Prostate gland (tissue), 2 donors: ENCODE measurements at places on chromosomes 1 and 21.
A peak's percentile ranks its signal among the peaks of the same experiment; 100 is the strongest.

DNA sequence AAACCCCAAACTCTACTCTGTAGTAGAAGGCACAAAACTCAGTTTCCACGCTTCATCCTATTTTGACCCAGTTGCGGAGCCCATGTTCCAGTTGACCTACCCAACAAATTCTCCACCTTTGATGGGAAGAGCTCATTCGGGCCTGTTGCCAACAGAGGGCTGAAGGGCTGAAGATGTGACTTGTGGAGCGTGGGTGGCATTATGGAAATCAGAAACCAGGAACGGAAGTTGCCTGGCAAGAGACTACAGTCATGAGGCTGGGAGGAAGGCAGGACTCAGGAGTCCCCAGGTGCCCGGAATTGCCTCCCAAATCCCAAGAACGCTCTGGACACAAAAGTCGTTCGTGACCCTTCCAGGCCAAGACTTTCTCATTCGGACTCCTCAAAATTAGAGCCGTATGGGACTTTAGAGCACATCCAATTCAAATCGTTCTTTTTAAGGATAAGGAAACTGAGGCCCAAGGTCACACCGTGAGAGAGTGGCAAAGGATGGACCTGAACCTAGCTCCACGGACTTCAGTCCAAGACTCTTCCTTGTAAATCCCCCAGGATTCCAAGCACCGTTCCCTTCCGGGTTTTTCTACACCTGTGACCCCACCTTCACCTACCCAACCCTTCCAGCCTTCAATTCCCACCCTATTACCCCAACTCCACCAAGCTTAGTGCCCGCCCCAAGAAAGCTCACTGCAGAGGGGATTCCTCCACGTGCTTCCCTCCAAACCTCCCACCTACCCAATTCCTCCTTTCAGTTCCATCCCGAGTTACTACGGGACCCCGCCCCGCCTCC lies 739 bp downstream of the SMG5 start:
- H3K27me3 ChIP-seq, result no peaks in the 10 kb centered on the region
- peak overlapping the region; percentile 95 for H3K4me3 ChIP-seq
- peaks cover 3% of the 10 kb centered on the region for H3K36me3 ChIP-seq
- no peaks in the 10 kb centered on the region for H3K4me1 ChIP-seq

GRCh38 chr1:38134294-38134755 lies 87.7 kb upstream of the POU3F1 start:
- H3K36me3 ChIP-seq, result no peaks in the 10 kb centered on the region
- no peaks in the 10 kb centered on the region for H3K27me3 ChIP-seq
- no peak overlapping the region for H3K27ac ChIP-seq
- no peak for DNase-seq
- H3K4me3 ChIP-seq, result no peak overlapping the region

DNA sequence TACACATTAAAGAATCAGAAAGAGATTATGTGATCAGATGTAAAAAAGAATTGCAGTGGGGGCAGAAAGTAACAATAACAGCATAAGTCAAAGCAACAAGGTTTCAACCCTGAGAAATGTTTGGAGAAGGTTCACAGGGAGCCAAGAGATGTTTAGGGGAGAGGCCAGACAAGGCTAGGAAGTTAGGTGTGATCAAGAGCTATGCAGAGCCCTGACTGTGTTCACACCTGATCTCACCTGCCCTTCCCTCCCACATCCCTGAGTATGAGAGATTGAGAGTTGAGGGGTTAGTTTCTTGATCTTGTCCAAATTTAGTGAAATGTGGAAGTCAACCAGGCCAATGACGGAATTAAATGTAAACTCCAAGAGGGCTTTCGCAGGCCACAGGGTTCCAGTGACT lies 10.2 kb downstream of the PTPN14 start:
- H3K27me3 ChIP-seq, result no peaks in the 10 kb centered on the region
- H3K4me1 ChIP-seq, result no peaks in the 10 kb centered on the region
- H3K4me3 ChIP-seq, result no peak overlapping the region
- no peaks in the 10 kb centered on the region for H3K36me3 ChIP-seq
- no peak overlapping the region for H3K27ac ChIP-seq
- DNase-seq, result no peak

DNA sequence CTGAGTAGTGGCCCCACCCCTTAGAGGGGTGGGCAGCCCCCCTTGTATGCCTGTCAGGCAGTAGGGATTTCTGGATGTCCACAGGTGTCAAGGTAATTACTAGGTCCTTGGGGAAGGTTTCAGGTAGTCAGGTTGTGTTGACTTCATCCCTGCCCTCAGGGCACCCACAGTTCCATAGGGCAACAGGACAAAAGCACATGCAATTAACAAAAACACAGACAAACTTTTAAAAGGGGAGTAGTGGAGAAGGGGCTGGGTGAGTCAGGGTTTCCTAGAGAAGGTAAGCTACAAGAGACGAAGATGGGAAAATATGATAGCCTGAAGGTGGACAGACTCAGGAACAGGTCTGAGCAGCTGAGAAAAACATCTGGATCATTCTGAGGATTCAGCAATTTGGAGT lies 14.1 kb downstream of the KRTCAP2 start:
- no peaks in the 10 kb centered on the region for H3K36me3 ChIP-seq
- H3K4me3 ChIP-seq, result no peak overlapping the region
- no peaks in the 10 kb centered on the region for H3K4me1 ChIP-seq
- no peak for DNase-seq
- no peak overlapping the region for H3K27ac ChIP-seq

DNA sequence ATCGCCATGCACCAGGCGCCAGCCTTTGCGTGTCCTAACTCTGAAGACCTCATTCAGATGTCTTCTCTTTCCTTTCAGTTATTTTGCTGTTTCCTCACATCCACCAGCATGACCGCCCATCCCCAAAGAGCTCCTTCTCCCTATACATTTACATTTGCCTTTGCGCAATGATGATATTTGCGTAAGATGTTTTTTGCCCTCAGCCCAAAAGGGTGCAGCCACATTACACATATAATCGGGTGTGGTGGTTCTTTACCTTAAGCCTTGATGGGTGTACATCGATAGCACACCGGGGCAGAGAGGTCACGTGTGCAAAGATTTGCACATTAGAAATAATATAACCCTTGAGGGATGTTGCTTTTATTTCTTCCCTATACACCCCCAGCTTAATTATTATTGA lies 192.8 kb downstream of the HUNK start:
- no peaks in the 10 kb centered on the region for H3K4me1 ChIP-seq
- H3K27ac ChIP-seq, result no peak overlapping the region
- no peak overlapping the region for H3K4me3 ChIP-seq
- H3K36me3 ChIP-seq, result no peaks in the 10 kb centered on the region
- DNase-seq, result no peak

DNA sequence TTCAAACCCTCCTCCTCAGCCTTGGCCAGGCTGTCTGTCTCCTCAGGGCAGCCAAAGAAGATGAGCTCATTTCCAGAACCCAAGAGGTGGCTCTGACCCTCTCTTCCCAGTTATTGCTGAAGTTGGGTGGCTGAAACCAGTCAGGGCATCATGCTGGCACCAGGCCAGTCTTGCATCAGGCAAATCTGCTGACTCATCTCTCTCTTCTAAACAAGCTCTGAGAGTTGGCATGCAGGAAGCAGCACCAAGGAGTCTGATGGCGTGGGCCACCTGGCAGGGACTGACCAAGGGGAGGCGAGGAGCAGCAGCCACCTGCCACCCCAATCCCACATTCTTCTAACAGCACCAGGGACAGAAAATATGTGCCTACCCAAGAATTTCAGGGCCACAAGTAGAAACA lies 104.8 kb upstream of the ATP1A1 start:
- no peaks in the 10 kb centered on the region for H3K4me1 ChIP-seq
- no peak overlapping the region for H3K4me3 ChIP-seq
- no peak overlapping the region for H3K27ac ChIP-seq
- no peaks in the 10 kb centered on the region for H3K36me3 ChIP-seq
- peak; percentile 80 for DNase-seq
- no peaks in the 10 kb centered on the region for H3K27me3 ChIP-seq

GRCh38 chr1:200037501-200037900 lies 10.0 kb downstream of the NR5A2 start:
- no peak for DNase-seq
- H3K4me3 ChIP-seq, result no peak overlapping the region
- H3K36me3 ChIP-seq, result no peaks in the 10 kb centered on the region

GRCh38 chr21:35349376-35350080 lies 300.4 kb upstream of the RUNX1 start:
- no peaks in the 10 kb centered on the region for H3K4me1 ChIP-seq
- H3K36me3 ChIP-seq, result no peaks in the 10 kb centered on the region
- peak; percentile 15 for DNase-seq
- no peak overlapping the region for H3K4me3 ChIP-seq
- H3K27ac ChIP-seq, result no peak overlapping the region

DNA sequence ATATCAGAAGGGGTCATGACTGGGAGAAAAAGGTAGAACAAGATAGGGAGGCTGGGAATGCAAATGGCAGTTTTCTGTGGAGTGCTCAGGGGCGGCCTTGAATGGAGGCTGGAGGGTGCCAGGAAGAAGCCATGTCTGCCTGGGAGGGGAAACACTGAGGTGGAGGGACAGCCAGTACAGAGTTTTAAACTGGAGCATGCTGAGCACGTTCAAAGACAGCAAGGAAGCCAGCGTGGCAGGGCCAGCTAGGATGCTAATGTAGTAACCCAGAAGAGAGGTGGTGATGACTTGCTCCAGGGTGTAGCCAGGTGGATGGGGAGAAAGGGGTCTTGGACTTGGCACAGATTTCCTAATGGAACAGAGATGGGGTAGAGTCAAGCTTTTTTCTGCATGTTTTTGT lies 445.8 kb upstream of the VAMP3 start:
- no peaks in the 10 kb centered on the region for H3K36me3 ChIP-seq
- no peak overlapping the region for H3K4me3 ChIP-seq
- H3K27ac ChIP-seq, result no peak overlapping the region
- DNase-seq, result no peak
- H3K27me3 ChIP-seq, result no peaks in the 10 kb centered on the region

DNA sequence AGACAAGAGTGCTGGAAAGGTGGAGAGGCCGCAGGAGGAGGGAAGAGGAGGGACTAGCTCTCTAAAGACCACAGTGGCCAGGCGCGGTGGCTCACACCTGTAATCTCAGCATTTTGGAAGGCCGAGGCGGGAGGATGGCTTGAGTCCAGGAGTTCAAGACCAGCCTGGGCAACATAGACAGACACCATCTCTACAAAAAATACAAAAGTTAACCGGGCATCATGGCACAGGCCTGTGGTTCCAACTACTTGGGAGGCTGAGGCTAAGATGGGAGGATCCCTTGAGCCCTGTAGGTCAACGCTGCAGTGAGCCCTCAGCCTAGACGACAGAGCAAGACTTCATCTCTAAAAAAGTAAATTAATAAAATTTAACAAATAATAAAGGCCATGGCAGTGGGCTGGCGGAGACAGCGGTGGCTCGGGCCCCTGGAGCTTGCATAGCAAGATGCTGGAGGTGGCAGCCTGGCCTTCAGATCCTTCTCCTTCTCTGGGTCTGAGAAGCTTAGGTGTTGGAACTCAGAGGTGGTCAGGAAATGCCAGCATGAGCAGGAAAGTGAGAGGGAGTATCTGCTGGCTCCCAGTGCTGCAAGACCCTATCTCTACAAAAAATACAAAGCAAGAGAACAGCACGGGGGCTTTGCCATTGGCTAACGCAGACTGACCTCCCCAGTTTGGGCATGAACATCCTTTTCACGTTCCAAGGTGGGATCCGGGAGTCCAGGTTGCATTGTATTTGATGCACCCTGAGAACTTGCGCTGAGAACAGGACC lies 10.7 kb downstream of the WNT3A start:
- H3K27me3 ChIP-seq, result no peaks in the 10 kb centered on the region
- DNase-seq, result no peak
- no peak overlapping the region for H3K4me3 ChIP-seq
- H3K27ac ChIP-seq, result no peak overlapping the region
- H3K36me3 ChIP-seq, result no peaks in the 10 kb centered on the region

GRCh38 chr21:45482899-45483821 lies 59.1 kb downstream of the SLC19A1 start:
- H3K4me1 ChIP-seq, result no peaks in the 10 kb centered on the region
- no peak overlapping the region for H3K27ac ChIP-seq
- H3K4me3 ChIP-seq, result no peak overlapping the region
- H3K36me3 ChIP-seq, result no peaks in the 10 kb centered on the region

DNA sequence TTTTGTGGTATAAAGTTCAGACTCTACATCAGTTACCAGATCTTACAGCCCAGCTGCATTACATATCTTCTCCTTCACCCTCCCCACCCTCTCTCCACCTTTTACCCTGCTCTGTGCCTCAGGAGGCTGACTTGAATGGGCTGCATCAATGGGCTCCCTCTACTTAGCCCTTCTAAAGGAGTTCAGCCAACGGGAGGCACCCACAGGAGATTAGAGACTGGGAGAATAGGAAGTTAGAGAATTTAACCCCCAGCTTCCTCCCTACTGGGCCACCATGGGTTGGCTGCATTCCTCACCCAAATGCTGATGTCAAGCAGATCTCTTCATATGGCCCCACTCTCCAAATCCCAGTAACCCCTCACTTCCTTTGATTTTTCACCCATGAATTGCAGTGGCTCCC lies 17.1 kb upstream of the DUSP23 start:
- no peaks in the 10 kb centered on the region for H3K36me3 ChIP-seq
- H3K4me3 ChIP-seq, result no peak overlapping the region
- H3K27ac ChIP-seq, result no peak overlapping the region

DNA sequence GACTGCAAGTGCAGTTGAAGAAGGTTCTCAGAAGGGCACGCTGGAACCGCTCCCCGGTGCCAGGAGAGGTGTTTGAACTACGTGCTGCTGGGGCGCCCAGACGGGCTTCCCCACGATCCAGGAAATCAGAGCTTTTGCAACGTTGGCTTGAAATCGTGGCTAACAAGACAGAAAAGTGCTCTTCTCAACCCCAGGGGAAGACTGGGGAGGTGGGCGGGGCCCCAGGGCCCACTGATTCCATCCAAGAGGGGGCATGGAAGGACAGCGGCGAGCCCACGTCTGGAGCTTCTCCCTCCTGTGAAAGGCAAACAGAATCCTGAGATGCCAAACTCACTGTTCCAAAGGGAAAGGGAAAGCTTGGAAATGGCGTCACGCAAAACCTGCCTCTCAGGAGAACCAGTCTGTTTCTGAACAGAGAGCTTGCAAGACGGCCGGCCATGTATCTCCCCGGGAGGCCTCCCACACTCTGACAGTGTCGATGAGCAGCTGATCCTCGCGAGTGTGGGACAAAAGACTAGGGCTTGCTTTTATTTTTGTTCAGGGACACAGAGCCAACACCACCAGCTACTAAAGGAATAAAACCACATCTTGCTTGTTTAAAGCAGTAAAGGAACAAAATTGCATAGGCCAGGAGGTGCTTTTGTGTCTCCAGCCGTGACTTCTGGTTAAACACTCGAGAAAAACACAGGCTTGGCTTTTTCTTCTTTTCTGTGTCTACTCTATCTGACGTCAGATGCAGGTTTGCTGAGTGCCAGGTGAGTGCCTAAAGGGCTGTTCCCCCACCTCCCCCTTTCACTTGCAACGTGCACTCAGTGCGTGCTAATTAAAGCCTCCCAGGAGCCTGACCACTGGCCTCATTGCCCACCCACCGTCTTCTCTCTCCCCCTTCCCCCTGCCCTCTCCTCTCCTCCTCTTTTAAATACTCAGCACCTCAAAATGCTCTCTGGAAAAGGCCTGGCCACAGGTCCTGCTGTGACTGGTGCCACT lies 41.5 kb downstream of the LRRC3 start:
- no peak overlapping the region for H3K27ac ChIP-seq
